ENCODE measurements at places on chromosomes 12 and 14. TPM values are rescaled to one million over a fixed set of nuclear protein-coding genes. Genes with fewer than 3 reads are reported as not detected.

Gene TAS2R8
- total RNA-seq = not detected

Gene NFATC4
- 10.6 TPM for total RNA-seq

Gene JKAMP
- total RNA-seq = 53.3 TPM

Gene DHH
- total RNA-seq = under 0.01 TPM

Gene PPP4R4
- 24.6 TPM for total RNA-seq

Gene GARIN6
- total RNA-seq = not detected

Gene LRRC43
- total RNA-seq = 0.72 TPM

Gene RASSF9
- 2.9 TPM for total RNA-seq

Gene KLRC3
- not detected for total RNA-seq

Gene CSRP2
- total RNA-seq = 12.1 TPM

Measured in tracheal epithelial cell (primary cell).